ENCODE measurements at places on chromosomes 13 and 19.

DNA sequence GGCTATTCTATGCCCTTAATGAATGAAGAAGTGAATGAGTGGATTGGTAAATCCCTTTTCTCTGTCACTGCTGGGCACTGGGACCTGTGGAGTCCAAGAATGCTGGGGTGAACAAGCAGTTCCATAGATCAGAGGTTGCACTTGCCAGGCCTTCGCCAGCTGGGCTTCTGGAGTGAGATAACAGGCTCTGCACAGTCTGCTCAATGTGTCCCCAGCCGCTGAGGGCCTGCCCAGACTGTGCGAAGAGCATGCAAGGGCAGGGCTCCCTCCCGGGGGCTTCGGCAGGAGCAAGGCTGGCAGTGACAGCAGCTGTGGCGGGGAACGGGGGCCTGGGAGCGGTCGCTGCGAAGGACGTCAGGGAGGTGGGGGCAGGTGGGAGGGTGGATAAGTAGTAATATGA lies 51.3 kb downstream of the ZNF536 start:
- no peak for DNase-seq

GRCh38 chr19:43774103-43774939 lies 6.5 kb downstream of the KCNN4 start:
- no peak for DNase-seq

GRCh38 chr19:13007292-13008045 lies 12.2 kb downstream of the NFIX start:
- DNase-seq, result no peak

DNA sequence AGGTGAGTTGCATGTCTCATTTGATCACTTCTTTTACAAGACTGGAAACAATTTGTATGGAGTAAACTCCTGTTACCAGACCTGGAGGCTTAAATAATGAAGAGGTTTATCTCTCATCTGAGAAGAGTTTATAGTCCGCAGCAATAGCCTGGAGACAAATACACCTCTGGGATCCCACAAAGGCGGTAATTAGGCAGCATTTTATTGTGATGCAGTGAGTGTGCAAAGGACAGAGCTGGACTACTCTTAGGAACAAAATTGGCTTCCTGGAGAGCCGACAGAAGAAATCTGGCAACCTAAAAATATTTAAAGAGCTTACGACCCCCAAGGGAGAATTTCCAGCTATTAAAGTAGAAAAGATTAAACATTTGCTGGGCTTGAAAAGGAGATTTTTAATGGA lies 11.8 kb upstream of the KATNAL1 start:
- no peak for DNase-seq

- DNase-seq, result no peak
Measured at GRCh38 chr13:51644654-51645053, 60.4 kb downstream of the WDFY2 start.

GRCh38 chr13:30148786-30149185 lies 158.6 kb downstream of the KATNAL1 start:
- no peak for DNase-seq

GRCh38 chr19:28471731-28472510 lies 741.0 kb downstream of the UQCRFS1 start:
- no peak for DNase-seq

GRCh38 chr13:93364166-93364565 lies 137.6 kb downstream of the GPC6 start:
- no peak for DNase-seq

DNA sequence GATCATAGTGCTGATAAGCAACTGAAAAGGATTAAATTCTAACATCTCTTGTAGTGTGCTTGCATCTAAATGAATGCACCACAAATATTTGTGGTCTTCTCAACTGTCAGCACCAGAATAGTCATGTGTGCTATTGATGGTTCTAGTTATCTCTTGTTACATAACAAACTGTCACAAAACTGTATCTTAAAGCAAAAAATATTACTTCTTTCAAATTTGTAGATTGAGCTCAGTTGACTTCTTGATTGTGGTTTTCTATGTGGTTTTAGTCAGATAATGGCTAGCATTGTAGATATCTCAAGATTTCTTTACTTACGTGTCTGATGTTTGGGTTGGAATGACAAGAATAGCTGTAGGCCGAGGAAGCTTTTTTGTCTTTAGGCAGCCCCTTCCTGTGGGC lies 431.3 kb downstream of the SLITRK6 start:
- DNase-seq, result no peak

GRCh38 chr19:48499316-48500090 lies 12.1 kb downstream of the LMTK3 start:
- no peak for DNase-seq

DNA sequence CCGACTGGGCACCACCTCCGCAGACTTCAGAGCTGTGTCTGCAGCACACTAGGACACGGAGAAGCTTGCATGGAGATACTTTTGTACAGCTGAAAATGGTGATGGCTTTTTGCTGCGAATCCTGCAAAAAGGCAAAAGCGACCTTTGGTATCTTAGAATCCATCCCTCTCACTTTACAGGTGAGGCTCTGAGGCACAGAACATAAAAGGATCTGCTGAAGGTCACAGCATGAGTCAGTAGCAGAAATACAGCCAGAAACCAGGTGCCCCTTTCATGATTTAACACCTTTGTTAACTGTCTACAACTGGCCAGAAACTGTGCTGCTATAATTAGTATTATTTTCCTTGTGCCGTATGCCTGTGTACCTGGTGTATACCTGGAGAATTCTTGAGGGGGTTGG lies 48.3 kb downstream of the EFNB2 start:
- no peak for DNase-seq

GRCh38 chr19:12289790-12290065 lies 5.0 kb downstream of the ZNF44 start:
- DNase-seq, result no peak

DNA sequence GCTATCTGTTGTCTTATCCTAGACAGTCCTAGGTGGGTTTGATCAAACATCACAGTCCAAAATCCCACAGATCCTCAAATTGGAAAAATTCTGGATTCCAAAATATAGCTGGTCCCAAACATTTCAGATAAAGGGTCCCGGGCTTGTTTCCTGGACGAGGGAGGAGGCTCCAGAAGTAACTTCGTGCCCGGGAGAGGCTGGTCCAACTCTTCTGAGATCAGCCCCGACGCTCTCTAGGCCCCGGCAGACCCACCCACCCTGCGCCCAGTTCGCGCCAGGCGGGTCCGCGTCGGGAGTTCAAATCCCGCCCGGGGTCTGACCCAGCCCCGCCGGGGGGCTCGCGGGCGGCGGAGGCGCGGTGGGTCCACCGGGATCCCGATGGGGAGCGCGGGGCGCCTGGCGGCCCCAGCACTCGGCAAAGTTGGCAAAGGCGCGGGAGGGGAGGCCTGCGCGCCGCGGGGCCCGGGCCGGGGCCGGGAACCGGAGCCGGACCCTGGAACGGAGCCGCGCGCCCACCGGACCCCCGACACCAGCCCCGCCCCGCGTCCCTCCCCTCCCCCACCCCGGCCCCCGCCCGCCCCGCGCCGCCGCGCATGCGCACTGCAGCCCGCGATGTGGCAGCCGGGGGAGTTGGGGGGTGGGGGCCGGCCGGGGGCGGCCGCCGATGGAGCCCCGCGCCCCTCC lies 513 bp downstream of the MIER2 start:
- no peak for DNase-seq

- no peak for DNase-seq
Measured at GRCh38 chr19:5435642-5436017, 19.6 kb upstream of the ZNRF4 start.

GRCh38 chr13:49132479-49133002 lies 87.6 kb upstream of the MLNR start:
- no peak for DNase-seq

DNA sequence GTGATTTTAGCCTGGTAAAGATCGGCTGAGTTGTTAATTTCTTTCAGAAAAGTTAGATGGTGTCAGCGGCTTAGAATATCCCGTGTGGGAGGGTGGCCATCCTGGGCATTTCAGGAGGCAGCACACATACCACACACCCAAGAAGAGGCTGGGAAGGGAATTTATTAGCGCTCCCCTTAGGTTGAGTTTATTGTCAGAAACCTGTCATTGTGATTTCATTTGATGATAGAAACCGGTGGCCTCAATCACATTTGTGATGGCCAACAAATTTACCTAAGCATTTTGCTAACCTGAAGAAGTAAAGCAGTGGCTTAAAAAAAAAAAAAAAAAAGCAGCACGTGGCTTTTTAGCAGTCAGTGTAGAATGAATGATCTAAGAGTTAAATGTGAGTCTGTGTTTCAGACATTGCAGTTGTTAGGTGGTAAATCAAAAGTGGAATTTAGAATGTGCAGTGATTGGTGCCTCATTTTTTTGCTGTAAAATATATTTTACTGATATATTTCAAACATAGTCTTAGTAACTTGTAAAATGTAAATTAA lies 2.7 kb downstream of the SIPA1L3 start:
- DNase-seq, result no peak

DNA sequence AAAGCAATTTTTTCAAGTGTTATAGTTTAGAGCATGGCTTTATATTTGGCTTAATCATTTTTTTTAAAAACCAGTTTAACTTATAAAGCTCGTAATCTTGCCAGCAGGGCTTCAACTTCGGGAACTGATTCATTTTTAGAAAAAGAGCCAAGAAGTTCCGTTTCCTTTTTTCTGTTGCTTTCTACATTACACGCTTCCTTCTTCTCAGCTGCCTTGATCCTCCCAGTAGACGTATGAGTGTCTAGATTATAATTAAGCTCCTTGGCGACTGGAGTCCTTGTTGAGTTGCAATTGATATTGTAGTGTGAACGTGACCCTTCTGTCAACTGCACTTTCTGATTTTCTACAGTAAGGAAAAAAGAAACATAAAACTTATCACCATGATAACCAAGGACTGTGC lies 497.2 kb downstream of the DIAPH3 start:
- no peak for DNase-seq

- no peak for DNase-seq
Measured at GRCh38 chr13:81988567-81988966, 1647.6 kb upstream of the SPRY2 start.
